ENCODE measurements at places on chromosomes 2 and 18.

DNA sequence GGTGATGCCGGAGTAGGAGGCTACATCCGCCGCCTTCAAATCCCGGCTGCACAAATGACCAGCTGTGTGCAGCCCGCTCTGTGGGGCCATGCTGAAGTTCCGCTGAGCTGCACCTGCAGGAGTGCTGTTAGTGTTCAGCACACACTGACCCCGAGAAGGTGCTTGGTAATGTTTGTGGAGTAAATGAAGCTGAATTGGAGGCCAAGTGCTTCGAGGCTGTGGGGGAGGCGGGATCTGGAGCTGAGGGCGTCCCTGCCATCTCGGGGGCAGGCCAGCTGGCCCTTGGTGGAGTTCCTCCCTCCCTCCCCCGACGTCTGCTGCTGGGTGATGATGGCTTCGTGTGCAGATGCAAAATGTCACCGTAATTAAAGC, 23.2 kb downstream of the KCNF1 start:
- no peak for DNase-seq

GRCh38 chr2:3689998-3690748, 13.2 kb upstream of the DCDC2C start:
- no peak for DNase-seq

DNA sequence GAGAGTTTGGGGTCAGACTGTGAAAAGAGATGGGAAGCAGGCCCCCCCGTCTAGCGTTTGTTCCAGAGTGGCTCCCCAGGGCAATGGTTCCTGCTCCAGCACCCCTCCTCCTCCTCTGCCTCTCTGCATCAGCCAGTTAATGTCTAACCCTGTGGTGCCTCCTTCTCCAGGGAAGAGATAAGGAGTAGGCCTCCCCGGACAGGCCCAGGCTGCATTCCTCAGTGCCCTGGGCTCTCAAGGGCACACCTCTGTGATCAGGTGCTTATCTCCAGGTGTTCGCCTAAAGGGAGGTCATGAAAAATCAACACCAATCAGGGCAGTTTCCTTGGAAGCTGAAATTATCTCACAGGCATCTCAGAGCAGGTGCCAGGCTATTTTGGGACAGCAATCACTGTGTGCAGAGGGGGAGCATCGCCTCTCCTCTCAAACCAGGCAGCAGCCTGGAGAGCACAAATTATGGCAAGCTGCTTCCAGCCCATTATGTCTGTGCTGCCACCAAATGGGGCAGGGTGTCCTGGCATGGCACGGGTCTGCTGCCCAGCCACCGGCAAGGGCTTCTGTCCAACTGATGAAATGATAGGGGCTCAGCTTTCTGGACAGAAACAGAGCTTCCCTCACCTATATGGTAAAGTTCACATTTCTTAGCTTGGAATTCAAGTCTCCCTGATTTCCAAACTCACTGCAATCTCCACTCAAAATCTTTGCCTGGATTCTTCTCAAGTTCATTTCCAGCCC, 255.8 kb upstream of the SLC14A2 start:
- no peak for DNase-seq

DNA sequence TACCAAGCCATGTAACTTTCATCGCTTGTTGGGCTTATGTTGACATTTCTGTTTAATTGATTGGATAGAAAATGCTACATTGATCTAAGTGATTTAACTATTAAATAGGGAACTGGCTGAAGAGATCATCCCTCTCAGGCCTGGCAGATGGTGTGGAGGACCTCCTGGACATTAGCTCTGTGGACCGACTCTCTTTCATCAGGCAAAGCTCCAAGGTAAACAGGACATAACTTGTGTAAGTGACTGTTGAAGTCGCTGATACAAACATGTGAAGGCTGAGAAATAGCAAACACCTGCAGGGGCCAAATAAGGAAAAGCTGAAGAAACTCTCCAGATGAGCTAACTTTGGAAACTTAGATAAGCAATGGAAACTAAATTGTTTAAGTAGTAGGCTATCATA, 68.8 kb downstream of the UNC80 start:
- DNase-seq = no peak

GRCh38 chr2:64063924-64064331, 44.7 kb upstream of the VPS54 start:
- no peak for DNase-seq

DNA sequence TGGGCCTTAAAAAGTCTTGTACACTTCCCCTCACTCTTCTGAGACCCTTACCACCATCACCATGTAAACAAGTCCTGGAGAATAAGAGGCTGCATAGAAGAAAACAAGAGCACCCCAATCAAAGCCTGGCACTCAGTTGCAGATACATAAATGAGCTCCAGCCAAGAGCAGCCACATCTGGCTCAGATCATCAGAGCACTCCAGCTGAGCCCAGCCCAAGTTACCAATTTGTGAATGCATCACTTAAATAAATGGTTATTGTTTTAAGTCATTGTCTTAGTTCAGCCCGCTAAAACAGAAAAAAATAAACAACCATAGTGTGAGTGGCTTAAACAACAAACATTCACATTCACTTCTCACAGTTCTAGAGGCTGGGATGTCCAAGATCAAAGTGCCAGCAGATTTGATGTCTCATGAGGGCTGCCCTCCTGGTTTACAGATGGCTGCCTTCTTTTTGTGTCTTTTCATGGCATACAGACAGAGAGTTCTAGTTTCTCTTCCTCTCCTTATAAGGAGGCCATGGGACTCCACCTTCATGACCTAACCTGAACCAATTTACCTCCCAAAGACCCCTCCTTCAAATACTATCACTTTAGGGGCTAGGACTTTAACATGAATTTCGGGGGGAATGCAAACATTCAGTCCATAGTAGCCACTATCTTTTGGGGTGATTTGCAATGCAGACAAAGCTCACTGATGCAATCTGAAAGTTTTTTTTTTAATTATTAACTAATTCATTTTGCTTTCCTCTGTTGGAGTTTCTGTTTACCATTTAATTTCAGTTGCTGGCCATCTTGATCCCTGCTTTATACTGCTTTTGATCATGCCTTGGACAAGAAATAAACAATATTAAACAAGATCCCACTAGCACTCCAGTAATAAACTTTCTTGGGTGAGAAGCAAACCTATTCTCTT, 187.5 kb upstream of the ACVR2A start:
- no peak for DNase-seq

- DNase-seq = no peak
Observed at GRCh38 chr18:77004555-77005380, 127.8 kb downstream of the MBP start.

GRCh38 chr18:76493213-76494161, 1.6 kb downstream of the ZNF516 start:
- no peak for DNase-seq

DNA sequence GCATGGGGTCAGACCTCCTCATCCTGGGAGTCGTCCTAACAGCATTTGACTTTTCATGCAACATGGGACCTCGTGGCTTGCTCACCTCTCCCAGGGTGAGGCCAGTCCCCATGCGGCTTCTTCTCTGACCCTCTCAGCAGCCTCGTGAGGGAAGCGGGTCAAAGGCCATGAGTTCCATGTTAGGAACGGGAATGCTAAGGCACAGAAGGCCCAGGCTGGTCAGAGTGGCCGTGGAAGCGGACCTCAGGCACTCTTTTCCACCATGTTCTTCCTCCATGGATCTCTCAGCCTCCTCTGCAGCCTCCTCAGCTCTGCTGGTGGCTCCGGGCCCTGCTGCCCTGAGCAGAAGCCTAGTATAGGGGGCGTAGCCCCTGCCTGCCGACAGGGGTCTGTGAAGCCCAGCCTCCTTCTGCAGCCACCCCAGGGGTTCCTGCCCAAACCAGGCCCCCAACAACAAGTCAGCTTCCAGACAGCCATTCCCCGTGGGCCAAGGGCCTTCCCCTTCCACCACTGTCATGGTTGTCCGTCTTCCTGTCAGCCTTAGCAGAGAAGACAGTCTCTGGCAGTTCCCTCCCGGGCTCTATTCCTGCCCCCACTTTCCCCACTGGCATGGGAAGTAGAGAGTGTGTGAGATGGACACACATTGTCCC, 60.0 kb upstream of the OTOF start:
- DNase-seq = no peak

DNA sequence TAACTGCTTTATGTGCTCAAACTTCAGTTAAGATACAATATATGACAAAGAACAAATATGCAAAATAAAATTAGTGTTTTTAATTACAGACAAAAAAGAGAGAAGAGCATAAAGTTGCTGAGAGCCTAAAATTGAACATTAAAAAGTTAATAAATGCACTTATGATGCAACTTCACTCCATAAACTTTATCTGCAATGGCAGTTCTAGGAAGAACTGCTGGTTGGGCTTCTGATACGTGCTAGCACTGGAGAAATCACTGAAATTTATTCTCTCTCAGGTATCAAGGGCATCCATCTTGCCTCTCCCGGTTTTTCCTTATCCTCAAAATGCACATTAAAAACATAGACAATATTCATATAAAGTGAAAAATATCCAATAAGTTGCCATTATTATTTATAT, 35.7 kb downstream of the MYO3B start:
- no peak for DNase-seq

- DNase-seq = no peak
Observed at GRCh38 chr2:188893972-188894371, 80.2 kb upstream of the COL3A1 start.

- DNase-seq = no peak
Observed at GRCh38 chr2:138630164-138630563, 128.6 kb downstream of the SPOPL start.

DNA sequence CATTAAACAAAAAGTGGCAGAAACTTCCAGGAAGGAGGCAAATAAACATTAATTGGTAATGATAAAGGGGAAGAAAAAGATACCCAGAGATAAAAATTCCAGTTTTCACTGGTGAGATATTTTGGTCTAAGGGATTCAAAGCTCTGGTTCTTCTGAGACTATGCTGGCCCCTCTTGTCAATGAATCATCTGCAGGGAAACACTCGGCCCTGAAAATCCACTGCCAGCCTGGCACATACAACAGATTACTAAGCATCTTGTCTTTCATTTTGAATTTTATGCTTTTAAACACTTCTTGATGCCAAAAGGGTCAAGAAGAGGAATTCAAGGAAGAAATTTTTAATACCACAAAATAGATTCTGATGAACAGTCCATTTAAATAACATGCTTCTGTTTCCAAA, 1603.8 kb upstream of the ZEB2 start:
- no peak for DNase-seq

GRCh38 chr2:119354860-119355259, 11.8 kb downstream of the C2orf76 start:
- no peak for DNase-seq

- DNase-seq = no peak
Observed at GRCh38 chr18:34704823-34705222, 5.3 kb upstream of the DTNA start.

GRCh38 chr2:221657806-221658205, 85.7 kb upstream of the EPHA4 start:
- DNase-seq = no peak

DNA sequence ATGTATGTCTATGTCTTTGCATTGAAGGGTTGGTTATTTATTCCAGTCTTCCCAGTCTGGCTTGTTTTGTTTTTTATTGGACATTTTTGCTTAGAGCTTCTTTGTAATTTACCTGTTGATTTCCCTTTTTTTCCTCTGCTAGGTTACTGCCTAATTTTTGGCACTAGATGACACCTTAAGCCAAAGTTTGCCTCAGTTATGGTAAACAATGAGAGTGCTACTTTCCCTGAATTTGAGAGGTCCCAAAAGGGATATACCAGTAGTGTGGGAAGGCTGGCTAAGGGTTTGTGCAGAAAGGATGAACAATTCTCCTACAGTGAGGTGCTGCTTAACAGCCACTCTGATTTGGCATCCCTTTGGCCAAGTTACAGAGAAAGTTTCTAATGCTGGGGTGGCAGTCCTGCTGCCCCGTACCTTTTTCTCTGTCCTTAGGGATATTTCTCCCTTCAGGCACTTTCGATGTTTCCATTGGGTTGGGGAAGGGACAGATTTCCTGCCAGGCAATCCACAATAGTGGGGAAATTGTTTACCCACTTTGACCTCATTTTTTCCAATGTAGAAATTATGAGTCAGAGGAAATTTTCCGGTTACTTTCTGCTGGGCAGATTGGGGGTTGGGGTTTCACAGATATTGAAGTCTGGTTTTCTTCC, 354.9 kb downstream of the PTPRM start:
- DNase-seq = peak; percentile 54

DNA sequence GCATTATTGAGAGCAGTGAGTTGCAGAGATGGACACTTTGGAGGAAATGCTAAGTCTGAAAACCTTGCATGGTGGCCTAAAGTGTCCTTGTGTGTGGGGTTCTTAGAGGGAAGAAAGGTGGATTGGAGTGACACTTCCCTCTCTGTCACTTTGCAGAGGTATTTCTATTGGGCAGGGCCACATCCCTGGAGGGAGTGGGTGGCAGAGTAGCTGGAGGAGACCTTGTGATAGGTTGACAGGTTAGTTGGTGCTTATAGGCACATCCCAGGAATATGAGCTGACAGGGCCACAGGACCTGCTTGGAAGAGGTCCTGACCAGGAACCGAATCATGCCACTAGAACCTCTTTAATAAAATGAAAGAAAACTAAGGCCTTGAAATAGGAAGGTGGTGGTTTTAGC, 972 bp upstream of the IGFBP5 start:
- no peak for DNase-seq

DNA sequence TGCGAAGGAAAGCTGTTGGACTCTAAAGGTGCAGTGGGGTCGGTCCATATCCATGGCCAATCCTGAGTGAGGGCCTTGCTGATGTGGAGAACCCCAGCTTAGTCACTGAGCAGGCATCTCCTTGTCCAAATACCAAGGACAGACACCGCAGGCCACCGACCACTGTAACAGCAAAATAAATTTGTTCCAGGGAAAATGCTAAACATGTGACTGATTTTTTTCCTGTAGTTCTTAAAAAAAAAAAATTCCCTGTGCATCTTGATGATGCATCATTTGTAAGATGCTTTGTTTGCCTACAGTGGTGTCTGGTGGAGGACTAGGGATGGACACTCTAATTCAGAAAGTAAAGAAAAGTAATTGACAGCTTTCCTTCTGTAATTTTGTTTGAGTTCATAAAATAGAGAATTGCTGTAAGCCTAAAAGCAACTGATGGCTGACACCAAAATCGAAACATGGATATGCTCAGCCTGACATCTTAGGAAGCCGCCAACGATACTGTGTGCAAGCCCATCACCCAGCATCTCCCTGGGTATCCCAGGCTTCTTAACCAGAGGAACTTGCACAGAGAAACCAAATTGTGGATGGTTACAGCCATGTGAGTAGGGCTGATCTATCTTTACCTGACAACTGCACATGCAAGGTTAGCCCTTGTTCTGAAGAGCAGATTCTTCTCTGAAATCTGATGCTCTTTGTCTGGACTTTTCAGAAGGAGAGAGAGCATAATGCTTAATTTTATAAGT, 188.6 kb downstream of the ARL4C start:
- no peak for DNase-seq

- no peak for DNase-seq
Observed at GRCh38 chr2:195051401-195051800, 605.6 kb upstream of the SLC39A10 start.

DNA sequence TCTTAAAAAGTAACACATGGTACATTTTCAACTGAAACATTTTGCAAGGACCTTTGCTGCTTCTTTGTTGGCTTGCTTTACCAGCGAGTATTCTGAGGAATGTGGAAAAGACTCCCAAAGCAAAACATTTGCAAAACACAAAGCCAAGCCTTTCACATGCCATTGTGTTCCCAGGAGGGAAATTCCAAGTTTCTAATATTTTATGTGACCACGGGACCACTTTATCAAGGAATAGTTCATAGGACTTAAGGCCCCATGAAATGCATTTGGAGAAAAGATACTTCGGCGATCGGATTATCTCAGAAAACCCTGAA, 26.2 kb downstream of the CYP27C1 start:
- no peak for DNase-seq
